ENCODE measurements at places on chromosomes 6 and 20. TPM values are rescaled to one million over a fixed set of nuclear protein-coding genes. Genes with fewer than 3 reads are reported as not detected.

DNA sequence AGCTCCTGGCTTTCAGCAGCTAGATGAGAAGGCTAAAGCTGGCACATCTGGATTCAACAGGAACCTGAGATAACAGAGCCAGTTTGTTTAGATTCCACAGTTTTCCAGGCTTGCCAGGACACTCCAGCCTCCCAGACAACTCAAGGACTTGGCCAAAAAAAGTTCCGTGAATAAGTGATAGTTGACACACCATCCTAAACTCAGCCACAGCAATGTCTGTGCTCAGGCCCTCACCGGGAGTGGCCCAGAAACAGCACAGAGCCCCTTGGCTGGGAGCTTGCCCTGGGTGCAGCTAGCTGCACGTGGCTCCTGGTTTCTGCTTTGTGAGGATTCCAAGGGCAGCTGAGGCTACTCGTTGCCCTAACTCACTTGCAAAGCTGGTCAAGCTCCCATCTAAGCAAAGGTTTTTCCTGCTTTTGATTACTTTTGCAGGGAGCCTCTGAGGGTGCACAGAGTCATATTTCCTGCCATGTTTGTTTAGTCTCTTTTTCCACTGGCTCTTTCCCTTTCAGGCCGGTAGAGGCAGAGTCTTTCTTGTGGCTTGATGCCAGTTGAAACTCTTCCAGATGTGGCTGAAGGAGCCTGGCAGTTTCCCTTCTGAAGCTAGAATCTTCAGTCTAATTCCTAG lies 118.3 kb upstream of the ECI2 start:
- peak; percentile 91 for DNase-seq

DNA sequence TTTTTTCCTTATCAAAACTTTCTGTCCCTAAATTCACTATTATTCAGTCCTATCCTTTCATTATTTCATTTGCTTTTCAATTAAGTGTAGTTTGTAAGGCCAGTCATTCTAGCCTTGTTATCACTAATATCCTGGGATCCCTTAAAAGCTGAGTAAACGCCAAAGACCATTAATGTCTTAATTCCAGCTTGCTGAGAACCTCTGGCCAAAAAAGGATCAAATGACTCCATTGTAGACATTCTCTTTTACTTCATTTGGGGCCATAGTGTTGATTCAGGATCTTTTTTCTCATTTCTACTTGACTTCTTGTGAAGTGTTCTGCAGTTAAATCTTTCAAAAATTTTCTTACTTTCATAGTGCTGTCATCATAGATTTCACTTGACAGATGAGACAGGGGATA lies 379.7 kb downstream of the LAMA2 start:
- no peak for DNase-seq

DNA sequence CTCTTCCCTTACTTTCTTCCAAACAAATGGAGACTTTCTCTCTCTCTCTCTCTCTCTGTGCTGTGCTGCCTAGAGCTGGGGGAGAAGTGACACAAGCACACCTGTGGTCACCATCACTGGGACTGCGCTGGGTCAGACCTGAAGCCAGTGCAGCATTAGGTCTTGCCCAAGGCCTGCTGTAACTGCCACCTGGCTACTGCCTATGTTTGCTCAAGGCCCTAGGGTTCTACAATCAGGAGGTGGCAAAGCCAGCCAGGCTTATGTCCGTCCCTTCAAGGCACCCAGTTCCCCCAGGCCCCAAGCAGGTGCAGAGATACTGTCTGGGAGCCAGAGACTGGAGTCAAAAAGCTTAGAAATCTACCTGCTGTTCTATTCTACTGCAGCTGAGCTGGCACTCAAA lies 49.4 kb upstream of the TOP1 start:
- DNase-seq: no peak

- no peak for DNase-seq
These were observed 70.2 kb downstream of the RCAN2 start for GRCh38 chr6:46420921-46421638.

The HLA-DQA1 gene
- not detected for total RNA-seq

GRCh38 chr6:34358389-34358905 lies 34.0 kb downstream of the NUDT3 start:
- peak; percentile 33 for DNase-seq

The PRR18 gene
- total RNA-seq: not detected

The PXDC1 gene
- 61.5 TPM for total RNA-seq

DNA sequence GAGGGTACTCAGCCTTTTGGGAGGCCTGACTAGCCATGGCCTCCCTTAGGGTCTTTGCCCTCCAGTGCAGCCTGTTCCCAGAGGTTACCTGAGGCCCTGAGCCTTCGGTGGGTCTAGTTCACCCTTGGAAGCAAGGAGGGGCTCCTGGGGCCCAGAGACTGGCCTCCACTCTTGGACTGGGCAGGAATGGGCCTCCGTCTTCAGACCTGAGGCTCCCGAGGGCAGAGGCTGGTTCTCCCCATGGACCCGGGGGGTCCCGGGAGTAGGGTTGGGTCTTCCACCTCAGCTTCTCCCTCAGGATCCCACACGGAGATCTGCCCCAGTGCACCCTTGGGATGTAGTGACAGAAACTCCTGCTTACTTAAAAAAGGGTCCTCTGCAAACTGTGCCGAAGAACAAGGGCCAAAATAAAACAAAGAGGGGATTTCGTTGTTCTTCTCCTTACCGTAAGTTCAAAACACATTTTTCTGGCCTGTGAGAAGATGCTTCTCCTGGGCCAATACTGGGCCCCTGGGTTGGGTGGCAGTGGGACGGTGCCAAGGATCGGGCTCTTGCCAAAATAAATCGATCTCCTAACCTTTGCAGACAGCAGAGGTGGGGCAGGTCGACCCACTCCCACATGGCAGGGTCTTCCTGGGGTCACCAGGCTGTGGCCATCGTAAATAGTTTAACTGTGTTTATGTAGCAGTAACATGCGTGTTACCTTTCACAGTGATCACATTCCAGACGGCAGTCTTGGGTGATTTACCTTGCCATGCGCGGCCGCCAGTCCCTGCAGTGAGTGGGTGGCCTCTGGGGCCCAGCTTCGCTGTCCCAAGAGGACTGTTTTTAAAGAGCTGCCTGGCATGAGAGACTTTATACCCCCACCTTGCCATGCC lies 151.8 kb downstream of the VEGFA start:
- DNase-seq: no peak

DNA sequence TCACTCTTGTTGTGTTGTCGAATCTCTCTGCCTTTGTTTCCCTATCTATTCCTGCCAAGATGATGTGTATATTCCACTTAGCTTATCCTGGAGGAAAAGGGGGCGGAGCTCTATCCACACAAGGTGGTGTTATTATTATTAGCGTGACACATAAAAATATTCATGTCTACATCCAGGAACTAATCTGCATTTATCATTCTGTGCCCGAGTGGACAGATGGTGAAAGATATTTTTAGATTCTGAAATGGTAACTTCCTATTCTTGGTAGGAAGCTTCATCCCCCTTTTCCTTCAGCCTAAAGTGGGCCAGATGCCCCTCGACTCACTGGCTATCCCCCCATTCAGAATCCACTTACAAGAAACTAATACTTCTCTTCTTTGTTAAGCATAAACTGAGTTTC lies 2.0 kb downstream of the XKR7 start:
- DNase-seq: no peak

DNA sequence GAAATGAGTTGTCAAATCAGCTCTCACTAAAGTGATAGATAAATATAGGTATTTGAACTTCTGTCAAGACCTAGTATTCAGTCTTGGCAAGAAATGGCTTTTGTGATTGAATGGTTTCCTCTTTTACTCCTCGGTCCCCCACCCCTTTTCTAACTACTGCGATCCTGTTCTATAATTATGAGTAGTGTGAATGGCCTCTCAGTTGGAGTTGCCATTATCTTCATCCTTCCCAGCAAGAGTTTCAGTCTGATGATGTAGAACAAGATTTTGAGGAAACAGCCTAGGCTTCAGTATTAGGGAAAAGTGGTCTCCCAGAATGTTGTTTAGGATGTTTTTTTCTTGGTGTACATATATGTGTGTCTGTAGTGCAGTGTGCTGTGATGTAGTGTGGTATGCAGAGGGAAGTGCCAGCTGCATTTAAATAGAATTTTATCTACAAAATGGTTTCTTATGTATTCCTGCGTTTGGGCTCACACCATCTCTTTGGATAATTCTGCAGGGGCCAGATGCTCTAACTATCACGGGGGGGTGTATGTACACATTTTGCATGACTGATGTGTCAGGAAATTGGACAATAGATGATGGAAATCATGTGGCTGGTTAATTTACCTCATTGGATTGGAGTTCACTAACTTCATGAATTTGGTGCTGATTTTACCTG lies 180.1 kb upstream of the MMS22L start:
- DNase-seq: no peak

DNA sequence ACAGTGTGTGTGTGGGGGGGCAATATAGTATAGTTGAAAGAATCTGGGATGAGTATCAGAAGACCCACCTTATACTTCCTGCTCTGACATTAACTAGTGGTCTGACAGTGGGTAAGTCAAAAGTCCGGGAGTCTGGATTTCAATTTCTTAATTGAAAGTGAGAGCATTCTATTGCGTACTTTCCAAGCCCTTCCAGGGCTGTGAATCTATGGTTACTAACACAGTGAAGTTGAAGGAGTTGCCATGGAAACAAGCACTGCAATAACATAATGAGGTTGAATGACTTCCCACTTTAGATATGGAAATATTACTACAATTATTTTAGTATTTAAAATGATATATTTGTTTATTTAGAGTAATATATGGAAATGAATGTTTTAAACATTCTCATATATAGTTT lies 80.2 kb downstream of the MLIP start:
- DNase-seq: peak; percentile 79

The MDFI gene
- 37.8 TPM for total RNA-seq

The EYS gene
- not detected for total RNA-seq

GRCh38 chr20:40280616-40281015 lies 408.4 kb downstream of the MAFB start:
- DNase-seq: no peak

The PTCRA gene
- not detected for total RNA-seq

DNA sequence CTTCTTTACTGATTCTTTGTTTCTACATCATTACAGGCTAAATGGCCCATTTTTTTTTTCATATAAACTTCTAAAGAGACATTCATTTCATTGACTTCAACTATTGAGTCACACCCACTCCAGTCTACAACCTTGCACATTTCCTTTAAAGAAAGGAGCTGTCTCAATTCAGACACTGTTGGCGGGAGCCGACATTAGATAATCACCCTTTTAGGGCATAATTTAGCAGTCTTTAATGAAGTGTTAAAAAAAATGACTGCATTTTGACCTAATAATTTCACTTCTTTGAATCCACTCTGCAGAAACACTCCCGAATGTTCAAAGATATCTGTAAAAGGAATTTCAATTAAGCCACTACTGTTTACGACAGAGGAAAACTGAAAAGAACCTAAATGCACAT lies 1.5 kb downstream of the EPM2A start:
- no peak for DNase-seq

DNA sequence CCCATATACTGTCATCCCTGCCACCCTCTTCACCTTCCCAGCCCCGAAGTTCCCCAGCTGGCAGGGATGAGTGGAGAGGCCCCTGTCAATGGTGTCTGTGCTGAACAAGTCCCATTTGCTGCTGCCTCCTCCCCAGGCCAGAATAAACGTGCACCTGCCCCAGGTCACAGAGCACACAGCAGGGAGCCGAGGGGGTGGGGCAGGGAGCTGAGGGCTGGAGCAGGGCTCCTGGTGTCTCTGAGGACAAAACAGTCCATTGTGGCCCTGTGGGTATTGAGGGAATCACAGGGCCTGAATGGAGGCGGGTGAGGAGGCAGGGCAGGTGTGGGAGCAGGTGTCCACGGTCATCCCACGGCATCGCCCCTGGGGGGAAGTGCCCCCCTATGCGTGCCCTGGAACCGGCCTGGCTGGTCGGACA lies 55.8 kb downstream of the SNAI1 start:
- no peak for DNase-seq

DNA sequence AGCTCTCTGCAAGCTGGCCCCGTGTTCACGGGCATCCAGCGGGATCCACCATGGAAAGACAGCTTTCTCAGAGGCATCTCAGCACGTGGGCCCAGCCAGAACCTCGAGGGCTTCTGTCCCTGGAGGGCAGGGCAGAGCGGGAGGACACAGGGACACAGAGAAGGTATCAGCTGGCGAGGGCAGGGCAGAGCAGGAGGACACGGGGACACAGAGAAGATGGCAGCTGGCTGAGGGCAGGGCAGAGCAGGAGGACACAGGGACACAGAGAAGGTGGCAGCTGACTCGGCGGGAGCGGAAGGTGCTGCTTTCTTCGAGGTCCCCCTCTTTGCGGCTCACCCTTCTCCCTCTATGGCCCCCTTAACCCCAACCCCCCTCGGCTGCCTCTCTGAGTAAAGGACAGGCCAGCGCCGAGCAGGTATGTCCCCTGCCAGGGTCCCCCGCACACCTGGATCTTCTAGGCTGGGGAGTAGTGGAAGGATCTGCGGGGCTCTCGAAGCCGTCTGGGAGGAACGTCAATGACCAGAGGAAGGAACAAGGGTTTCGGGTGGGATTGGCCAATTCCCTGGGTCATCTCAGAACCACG lies 28.9 kb upstream of the BHLHE23 start:
- DNase-seq: no peak

DNA sequence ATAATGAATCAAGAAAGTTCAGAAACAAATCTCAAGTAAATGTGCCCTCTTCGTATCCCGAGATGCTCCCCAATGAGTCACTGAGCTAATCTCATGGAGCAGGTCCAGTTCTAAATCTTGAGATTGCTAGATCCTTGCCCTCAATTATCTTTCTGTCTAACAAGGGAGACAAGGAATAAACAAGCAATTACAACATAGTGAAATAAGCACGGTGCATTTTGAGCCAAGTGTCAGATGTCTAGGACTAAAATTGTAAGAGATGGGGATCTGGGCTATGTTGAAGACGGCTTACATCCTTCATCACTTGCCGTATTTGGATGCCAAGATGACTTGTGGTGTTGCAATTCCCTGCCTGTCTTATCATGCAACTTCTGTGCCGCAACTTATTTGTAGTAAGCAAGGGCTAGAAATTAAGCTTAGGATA lies 56.5 kb upstream of the ADGRF1 start:
- no peak for DNase-seq

DNA sequence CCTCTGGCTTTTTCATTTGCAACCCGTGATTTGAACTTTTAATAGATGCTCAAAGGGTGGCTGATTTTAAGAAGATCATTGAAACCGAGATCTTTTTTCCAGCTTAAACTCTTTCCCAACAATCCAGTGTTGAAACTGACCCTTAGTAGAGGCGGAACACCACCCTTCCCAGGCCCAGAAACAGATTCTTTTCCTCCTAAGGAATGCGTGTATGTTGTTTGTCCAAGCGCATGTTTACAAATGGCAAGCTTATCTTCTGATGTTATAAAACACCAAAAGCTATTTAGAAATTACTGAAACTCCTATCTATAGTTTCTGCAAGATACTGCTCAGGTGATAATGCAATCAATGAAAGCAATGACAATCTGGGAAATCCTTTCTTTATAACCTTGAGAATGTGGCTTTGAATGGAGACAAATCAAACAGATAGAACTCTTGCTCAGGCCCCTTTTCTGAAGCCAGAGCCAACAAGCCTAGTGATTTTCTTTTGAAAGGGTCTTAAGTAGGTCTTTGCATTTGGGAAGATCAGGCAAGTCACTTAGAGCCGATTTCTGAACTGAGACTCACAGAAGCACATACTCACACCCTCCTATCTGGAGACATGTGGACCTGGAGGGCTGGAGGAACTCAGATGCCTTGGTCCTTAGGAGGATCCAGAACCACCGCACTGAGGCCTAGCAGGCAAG lies 9.1 kb downstream of the BANF2 start:
- DNase-seq: no peak
